ENCODE measurements at places on chromosomes 6 and 20. TPM values are rescaled to one million over a fixed set of nuclear protein-coding genes. Genes with fewer than 3 reads are reported as not detected.
A peak's percentile ranks its signal among the peaks of the same experiment; 100 is the strongest.

GRCh38 chr6:161369339-161369738, 95.5 kb upstream of the AGPAT4 start:
- DNase-seq: peak; percentile 90

Gene TNFRSF21
- total RNA-seq: 61.3 TPM

DNA sequence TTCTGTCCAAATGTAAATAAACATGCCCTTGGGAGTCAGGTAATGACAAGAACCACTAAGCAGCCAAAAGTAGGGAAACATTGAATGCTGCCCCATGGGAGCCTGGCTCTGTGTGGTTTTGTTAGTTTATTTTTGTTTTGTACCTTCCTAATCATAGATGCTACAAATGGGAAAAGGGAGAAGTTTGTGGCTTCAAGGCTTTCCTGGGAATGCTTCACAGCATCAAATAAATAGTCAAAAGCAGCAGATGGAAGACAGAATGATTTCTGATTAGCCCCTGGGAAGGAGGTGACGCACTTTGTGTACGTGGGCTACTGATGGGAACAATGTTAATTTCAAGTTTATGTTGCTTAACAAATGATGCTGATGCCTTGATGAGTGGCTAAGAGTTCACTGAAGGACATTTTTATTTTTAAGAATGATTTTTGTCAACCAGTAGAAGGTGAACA, 532.7 kb downstream of the BCKDHB start:
- DNase-seq: no peak

GRCh38 chr20:3559637-3560036, 88.8 kb downstream of the ATRN start:
- DNase-seq: no peak

DNA sequence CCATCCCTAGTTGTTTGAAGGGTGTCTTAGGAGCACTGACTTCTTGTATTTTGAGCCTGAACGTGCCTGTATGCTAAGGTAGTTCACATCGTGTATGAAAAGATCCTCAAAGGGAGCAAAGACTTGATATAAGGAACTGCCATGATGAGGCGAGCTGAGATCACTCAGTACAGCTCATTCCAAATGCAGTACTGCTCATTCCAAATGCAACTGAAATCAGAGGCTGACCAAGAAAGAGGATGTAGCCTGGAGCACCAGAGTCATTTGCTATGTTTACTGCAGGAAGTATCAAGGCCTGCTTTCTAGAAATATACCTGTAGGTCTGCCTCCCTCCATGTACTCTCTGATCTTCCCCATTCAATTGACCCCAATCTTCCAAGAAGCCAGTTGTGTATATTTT, 832.2 kb downstream of the EYS start:
- DNase-seq: no peak

DNA sequence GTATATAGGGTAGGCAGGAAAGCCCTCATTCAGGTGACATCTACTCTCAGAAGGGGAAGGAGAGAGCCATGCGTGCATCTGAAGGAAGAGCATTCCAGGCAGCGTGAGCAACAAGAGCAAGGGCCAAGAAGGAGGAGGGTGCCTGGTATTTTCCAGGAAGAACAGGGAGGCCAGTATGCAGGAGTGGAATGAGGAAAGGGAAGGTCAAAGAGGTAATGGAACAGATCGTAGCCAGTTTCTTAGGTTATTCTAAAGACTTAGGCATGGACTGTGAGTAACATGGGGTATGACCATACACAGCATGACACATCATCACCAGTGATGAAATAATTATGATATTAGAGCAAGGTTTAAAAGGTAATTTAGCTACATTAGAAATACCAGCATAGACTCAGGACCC, 24.1 kb downstream of the ALDH8A1 start:
- no peak for DNase-seq

- no peak for DNase-seq
These were observed 14.4 kb upstream of the PGK2 start for GRCh38 chr6:49801525-49801924.

DNA sequence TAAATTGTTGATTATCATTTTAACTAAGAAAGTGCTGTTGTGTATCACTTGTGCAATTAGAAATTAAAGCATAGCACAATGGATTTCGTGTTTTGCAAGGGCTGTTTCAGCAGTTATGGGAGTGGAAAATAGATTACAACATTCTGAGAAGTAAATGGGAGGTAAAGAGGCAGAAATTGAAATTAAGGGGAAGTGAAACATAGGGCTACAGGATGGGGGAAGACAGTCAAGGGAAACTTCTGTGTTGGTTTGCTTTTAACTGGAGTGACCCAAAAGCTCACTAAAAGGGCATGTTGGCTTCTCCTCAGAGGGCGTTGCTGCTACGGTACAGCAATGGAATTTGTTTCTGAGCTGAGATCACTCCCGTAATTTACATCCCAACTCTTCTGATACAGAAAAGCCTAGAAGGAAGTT, 147.5 kb downstream of the BCAS1 start:
- no peak for DNase-seq

GRCh38 chr6:4655196-4656025, 120.8 kb upstream of the CDYL start:
- DNase-seq: no peak

DNA sequence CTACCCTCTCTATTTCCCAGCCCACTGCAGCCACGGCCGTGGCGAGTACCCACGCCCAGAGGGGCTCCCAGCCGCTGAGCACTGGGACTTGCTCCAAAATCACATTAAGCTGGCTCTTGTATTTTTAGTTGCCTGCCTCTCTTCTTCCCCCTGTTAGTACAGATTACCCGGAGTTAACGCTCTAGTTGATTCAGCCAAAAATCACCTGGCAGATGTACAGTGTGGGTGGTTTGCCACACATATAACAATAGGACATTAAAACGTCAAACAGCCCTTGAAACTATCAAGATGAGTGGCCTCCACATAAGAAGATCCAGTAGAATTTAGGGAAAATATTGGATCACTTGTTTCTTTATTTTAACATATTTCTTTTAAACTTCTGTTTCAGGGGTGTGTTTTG, 268.8 kb upstream of the PRDM1 start:
- no peak for DNase-seq

GRCh38 chr6:8321671-8322404, 113.5 kb downstream of the SLC35B3 start:
- no peak for DNase-seq

Gene HCRTR2
- not detected for total RNA-seq

Gene EYA4
- total RNA-seq: 0.07 TPM

DNA sequence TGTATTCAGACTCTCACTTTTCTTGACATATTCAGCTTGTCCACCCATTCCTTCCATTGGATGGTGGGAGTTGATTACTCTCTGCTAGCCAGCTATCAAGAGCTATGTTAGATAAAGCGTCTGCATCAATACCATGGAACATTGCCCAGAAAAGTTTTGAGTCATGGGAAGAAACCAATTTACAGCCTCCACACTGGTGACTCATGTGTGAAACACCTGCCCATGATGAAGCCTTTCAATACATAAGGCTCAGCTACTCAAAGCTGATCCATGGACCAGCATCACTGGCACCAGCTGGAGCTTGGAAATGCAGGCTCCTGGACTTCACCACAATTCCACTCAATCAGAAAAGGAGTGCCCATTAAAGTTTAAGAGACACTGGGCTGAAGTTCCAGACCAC, 16.1 kb downstream of the PLA2G7 start:
- peak; percentile 68 for DNase-seq

DNA sequence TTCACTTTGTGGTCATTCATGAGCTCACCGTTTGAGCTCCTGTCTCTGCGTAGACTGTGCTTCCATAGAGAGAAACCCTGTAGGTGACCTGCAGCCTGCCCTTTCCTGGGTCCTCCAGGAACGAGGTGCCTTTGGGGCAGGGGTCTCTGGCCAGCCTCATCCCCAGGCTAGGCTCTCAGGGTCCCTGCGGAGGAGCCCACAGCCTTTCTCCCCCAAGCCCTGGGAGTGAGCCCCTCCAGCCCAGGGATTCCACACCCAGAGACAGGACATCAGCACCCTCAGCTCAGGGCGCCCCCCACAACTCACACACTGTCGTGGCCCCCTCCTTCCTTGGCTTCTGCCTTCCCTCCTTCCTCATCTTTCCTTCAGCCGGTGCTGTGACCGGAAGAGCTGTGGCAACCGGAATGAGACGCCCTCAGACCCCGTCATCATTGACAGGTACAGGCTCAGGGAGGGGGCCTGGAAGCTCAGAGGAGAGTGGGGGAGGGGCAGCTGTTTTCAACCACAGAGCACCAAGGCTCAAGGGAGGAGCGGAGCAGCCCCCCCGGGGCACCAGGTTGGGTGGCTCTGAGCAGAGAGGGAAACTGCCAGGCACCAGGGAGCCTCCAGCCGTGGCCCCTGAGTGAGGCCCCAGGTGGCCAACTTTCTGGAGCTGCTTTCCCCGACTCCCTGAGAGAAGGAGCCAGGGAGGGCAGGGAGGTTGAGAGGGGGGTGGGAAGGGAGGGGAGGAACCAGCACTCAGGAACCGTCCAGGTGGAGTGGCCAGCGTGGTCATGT, 16.8 kb downstream of the EBF4 start:
- DNase-seq: no peak

Gene IMPG1
- not detected for total RNA-seq

- DNase-seq: no peak
These were observed 242.8 kb downstream of the GJA1 start for GRCh38 chr6:121678245-121678644.

- DNase-seq: no peak
These were observed 1.5 kb downstream of the NOL4L start for GRCh38 chr20:32583581-32584070.

DNA sequence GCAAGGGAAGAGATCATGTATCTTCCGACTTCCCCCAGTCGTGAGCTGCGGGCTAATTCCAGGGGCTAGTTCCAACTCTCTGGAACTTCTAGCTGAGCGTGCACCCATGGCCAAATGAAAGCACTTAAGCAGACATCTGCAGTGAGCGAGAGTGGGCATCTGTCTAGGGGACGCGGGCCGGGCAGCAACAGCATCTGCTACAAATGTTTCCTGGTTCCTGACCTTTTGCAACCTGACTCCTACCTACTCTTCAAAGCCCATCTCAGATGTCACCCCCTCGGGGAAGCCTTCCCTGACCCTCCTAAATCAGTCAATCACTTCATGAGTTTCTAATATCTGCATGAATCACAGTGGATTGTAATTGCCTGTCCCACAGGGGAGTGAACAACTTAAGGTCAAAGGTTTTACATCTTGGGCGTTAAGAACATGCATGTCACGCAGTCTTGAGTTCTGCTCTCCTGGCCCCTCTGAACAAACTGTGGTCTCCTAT, 141.9 kb downstream of the CEBPB start:
- no peak for DNase-seq

- DNase-seq: no peak
These were observed 59.6 kb upstream of the TAGAP start for GRCh38 chr6:159104163-159104925.
